OCI-LY7 (cell line): ENCODE measurements at places on chromosomes 7 and 10. TPM values are rescaled to one million over a fixed set of nuclear protein-coding genes. Genes with fewer than 3 reads are reported as not detected.

DNA sequence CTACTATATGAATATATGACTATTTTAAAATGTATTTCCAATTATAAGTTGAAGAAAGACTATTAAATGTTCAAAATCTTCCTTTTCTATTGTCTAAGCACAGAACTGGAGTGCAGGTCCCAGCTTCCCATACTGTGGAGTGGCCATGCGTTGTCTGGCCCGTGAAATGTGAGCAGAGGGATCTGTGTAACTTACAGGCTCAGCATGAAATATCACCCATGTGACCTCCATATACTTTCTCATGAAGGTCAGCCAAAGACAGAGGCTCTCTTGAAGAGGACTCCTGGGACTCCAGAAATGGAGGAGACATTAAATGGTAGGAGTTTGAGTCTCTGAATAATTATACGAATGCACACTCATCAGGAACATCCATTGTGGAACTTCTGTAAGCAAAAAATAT lies 92.4 kb upstream of the CAV2 start:
- no peak for DNase-seq

ELN gene
- not detected in 2 replicates for total RNA-seq

- no peak for DNase-seq
Observed at GRCh38 chr7:106125417-106125816, 13.3 kb upstream of the SYPL1 start.

DNA sequence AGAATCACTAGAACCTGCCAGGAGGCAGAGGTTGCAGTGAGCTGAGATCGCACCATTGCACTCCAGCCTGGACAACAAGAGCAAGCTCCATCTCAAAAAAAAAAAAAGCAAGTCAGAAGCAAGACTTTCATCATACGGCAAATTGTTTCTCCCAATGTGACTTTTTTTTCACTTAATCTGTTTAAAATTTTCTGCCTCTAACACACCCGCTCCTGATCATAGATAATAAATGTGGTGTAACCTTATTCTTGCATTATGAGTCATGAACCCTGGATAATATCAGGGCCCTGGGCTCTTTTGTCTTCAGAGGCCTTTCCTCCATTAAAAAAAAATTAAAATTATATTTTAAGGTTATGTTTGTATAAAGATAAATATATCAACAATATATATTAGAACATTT lies 111.4 kb upstream of the JCAD start:
- no peak for DNase-seq

PRLHR gene
- not detected in 2 replicates for total RNA-seq

RPA3 gene
- total RNA-seq: 110 and 111 TPM in 2 replicates

POLR2J2 gene
- 11.8 and 16.2 TPM in 2 replicates for total RNA-seq

DNA sequence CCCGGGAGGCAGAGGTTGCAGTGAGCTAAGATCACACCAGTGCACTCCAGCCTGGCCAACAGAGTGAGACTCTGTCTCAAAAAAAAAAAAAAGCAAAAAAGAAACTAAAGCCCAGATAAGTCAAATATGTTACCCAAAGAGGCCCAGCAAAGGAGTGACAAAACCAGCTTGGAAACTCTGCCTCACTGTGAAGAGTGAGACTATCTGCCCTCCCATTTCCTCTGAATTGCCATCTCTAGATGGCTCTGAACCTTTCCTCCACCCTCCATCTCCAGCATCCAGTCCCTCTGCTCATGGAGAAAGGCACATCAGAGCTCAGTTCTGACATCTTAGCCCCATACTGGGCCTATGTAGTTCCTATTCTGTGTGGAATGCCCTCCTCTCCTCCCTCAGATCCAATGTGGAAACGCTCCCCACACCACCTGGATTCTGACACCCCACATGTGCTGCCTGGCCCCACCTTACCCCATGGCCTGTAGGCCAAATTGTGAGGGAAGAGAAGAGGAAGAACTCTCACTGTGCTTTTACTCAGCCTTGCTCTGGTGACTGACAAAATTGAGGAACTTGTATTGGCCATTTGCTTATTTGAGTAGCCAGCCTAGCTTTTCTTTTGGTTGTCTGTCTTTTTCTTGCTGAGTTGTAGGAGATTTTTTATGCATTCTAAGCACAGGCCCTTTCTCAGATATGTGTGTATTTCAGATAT lies 18.0 kb upstream of the NUDCD3 start:
- peak; percentile 5 for DNase-seq

DNA sequence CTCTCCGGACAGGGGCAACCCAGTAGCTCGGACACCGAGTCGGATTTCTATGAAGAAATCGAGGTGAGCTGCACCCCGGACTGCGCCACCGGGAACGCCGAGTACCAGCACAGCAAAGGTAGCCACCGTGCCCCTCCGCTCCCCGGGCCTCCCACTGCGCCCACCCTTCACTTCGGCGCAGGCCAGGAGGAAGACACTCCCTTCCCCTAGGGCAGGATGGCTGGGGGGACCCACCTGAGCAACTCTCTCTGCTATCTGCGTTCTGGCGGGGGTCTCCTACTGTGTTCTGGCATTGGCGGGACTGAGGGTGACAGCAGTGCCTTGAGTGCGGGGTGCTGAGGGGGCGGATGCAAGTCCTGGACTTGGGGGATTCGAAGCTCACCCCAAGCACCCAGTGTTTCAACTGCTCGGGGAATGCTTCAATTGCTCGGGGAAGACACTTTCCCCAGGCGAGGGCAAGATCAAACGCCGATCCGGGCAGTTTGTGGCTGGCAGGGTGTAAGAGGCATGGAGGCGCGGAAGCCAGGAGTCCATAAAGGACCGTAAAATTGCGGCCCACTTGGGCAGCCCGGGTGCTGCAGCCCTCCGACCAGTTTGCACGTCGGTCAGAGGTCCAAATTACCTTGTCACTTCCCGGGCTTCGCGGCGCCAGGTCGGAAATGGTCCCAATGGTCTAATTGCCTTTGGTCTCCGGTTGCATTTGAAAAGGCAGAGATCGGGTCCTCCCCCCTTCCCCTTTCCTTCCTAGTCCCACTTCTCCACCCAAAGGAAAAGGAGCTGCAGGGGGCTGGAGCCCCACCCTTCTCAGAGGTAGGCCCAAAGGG lies 950 bp downstream of the EVX1 start:
- no peak for DNase-seq

GRCh38 chr7:21318916-21319270 lies 109.0 kb upstream of the SP4 start:
- DNase-seq: no peak

DNA sequence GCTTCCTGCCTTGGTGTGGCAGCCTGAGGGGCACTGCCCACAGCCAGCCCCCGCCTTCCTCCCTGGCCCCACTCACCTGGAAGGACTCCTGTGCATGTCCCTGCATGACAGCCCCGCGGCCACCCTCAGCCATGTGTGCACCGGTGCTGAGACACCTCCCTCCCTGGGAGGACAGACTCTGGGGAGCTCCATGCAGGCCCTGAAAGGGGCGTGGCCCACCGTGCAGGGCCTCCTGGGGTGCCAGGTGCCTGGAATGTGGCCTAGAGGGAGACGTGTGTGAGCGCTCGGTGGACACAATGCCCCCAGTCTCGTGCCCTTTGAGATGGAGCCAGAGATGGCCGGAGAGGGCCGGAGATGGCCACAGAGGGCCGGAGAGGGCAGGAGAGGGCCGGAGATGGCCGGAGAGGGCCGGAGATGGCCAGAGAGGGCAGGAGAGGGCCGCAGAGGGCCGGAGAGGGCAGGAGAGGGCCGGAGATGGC lies 59.1 kb upstream of the PPP2R2D start:
- no peak for DNase-seq

- DNase-seq: no peak
Observed at GRCh38 chr7:761631-762030, 34.5 kb upstream of the PRKAR1B start.

SLC26A5 gene
- not detected in 2 replicates for total RNA-seq

DNA sequence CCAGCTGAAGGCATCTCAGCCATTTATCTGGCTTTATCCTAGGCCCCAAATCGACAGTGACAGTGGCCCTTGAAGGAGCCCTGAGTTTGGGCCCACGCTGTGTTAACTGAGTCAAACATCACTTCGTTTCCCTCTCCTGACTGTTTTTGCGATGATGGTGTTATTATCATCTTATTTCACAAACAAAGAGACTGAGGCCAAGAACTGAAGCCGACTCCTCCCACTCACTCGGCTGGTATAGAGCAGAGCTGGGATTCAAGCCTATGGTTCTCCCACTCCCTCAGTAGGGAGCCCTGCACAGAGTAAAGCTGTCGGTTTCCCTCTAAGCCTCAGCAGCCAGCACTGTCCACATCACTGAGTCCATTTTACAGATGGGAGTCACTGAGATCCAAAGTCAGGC lies 141.0 kb downstream of the CDH23 start:
- no peak for DNase-seq

TUBGCP2 gene
- 53.0 and 56.1 TPM in 2 replicates for total RNA-seq

GRCh38 chr7:28163949-28164348 lies 16.6 kb downstream of the JAZF1 start:
- no peak for DNase-seq

DENND11 gene
- total RNA-seq: 9.7 and 9.9 TPM in 2 replicates

DNA sequence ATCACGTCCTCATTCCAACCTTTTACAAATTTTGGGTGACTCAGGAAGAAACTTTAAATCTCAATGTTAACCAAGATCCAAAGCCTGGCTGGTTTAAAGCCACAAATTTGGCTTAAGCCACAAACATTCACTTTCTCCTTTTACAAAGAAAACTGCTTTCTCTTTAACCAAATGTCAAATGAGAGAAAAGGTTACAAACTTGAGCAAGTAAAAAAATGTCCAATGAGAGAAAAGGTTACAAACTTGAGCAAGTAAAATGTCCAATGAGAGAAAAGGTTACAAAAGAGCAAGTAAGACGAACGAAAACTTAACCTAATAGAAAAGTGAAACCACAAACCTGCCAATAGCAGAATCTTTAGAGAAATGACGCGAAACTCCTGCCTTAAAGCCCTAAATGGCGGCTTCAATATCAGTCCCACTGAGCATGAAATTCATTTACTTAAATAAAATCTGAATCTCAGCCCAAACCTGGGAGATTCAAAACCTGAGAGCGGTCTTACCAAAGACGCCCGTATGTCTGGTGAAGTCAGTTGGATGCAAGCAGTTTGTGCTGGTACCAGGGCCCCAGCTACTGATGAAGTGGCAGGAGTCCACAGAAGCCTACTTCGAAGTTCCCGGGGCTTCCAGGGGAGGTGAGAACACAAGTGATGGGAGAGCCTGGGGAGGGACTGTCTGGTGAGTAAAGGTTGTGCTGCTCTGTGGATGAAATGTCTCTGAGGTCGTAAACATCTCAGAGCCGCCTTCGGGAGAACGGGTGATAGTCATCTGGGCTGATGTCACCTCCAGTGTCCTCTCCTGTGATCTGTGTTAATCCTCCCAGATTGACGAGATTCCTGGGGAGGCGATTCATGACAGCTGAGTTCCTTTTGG lies 74.6 kb downstream of the PAXIP1 start:
- DNase-seq: peak; percentile 90

GRCh38 chr7:16817536-16817935 lies 12.7 kb upstream of the AGR2 start:
- no peak for DNase-seq

CRHR2 gene
- not detected in 2 replicates for total RNA-seq

DNA sequence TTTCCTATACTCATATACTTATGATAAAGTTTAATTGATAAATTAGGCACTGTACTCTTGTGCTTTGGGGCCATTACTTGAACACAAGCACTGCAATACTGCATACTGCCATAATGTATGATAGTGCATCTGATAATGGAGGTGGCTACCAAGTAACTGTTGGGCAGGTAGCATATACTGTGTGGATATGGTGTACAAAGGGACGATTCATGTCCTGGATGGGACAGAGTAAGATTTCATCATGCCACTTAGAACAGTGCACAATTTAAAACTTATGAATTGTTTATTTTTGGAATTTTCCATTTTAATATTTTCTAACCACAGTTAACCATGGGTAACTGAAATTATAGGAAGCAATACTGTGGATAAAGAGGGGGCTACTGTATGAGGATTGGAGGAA lies 38.9 kb downstream of the AKAP9 start:
- DNase-seq: no peak

GPR141 gene
- total RNA-seq: not detected in 2 replicates

DNA sequence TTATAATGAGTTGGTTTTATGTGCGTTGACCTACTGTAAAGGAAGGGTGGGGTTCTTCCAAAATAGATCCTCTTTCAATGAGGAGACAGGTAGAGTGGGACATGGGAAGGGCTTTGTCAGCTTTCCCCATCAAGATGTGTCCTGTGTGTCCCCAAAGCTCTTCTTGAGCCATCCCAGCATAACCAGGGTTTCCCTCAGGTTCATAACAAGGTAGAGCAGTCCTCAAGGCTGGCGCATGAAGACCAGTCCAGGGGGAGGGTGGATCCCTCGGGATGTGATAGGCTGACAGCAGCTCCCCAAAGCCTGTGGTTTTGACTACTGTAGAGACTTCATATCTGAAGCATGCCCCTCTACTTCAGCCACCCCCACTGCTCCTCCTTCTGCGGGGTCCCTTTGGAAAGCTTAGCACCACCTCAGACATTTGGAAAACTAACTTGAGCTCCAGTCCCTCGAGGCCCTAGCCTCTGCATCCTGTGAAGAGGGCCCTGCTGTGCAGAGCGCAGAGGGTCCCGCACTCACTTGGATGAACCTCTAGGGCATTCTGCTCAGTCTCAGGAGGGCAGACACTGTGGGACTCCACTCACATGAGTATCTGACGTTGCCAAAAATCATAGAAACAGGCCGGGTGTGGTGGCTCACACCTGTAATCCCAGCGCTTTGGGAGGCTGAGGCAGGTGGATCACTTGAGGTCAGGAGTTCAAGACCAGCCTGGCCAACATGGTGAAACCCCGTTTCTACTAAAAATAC lies 1.1 kb upstream of the GIMAP8 start:
- DNase-seq: no peak

- peak; percentile 54 for DNase-seq
Observed at GRCh38 chr10:2927958-2928840, 139.1 kb upstream of the PFKP start.

- DNase-seq: no peak
Observed at GRCh38 chr10:34514290-34514689, 300.8 kb downstream of the PARD3 start.

CYP2E1 gene
- total RNA-seq: 1.7 and 2.4 TPM in 2 replicates

NEUROG3 gene
- not detected in 2 replicates for total RNA-seq

LRGUK gene
- total RNA-seq: 0.46 and 0.52 TPM in 2 replicates

DNA sequence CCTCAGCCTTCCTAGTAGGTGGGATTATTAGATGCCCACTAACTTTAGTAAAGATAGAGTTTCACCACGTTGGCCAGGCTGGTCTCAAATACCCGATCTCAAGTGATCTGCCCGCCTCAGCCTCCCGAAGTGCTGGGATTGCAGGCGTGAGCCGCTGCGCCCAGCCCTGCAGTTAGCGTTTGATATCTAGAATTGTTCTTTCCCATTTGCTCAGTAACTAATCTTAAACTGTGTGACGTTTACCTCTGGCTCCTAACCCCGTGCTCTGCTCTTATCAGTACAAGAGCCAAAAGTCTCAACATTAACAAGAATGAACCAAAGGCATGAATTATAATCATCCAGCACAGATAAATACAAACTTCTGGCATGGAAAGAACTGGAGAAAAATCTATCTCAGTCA lies 47.4 kb downstream of the IGF2BP3 start:
- no peak for DNase-seq

LRRC17 gene
- total RNA-seq: not detected in 2 replicates

CDNF gene
- 3.6 and 3.7 TPM in 2 replicates for total RNA-seq

- DNase-seq: peak; percentile 62
Observed at GRCh38 chr10:49606981-49607535, 3.1 kb upstream of the SLC18A3 start.

FGFBP3 gene
- 2.7 and 3.1 TPM in 2 replicates for total RNA-seq

- no peak for DNase-seq
Observed at GRCh38 chr10:128896963-128897362, 570.1 kb upstream of the MGMT start.

ATRNL1 gene
- not detected in 2 replicates for total RNA-seq

PIP gene
- not detected in 2 replicates for total RNA-seq

- no peak for DNase-seq
Observed at GRCh38 chr10:77782328-77783061, 144.1 kb downstream of the DLG5 start.

- DNase-seq: no peak
Observed at GRCh38 chr10:22658745-22659410, 55.5 kb downstream of the PIP4K2A start.
